Tongue (tissue), 3 donors: ENCODE measurements at places on chromosomes 12 and 14.

DNA sequence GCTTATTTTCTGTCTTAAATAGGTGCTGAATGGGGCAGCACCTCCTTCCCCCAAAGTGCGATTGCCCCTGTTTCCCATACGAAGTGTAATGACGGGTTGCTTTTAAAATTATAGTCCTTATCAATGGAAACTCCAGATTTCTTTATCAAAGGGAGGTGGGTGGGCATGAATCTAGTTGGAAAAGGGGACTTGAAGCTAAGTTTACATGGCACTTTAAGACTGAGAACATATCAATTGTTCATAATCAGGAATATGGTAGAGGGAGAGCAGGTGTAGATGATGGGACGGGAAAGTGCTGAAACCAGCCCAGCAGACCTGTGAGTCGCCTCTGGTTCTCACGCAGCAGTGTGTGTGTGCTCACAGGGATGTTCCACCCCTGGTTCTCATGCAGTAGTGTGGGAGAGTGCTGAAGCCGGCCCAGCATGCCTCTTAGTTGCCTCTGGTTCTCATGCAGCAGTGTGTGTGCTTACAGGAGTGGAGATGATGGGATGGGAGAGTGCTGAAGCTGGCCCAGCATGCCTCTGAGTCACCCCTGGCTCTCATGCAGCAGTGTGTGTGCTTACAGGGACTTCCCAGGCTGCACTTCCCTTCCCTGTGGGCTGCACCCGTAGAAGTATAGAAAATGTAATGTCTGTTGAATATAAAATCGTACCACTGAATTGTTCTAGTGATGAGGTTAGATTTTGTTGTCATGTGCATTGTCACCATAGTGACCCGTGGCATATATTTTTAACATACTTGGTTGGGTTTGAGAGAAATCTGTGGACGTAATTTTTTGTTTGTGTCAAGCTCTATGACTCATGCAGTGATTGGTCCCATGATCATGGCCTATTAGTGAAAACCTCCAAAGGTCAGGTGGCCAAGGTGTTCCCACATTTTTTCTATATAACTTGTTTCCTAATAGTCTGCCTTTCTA lies 51.6 kb downstream of the GPATCH2L start:
- DNase-seq, result no peak

DNA sequence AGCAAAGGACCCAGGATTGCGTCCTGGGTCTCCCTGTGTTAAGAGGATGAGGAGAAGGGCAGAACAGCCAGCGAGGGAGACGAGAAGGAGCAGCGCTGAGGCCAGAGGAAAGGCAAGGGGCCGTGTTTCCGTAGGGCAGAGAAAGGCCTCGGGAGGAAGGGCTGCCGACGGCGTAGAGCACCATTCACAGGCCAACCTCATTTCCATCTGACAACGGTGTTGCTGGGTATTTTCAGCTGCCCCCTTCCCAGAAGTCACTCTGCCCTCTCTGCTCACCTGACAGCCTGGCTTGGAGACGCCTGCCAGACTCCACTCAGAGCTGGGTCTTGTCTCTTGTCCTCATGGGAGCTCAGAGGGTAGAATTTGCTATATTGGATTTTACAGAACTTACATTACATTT lies 51.4 kb downstream of the GPR68 start:
- no peak for DNase-seq

GRCh38 chr14:67512463-67513310 lies 20.4 kb upstream of the PLEKHH1 start:
- DNase-seq, result no peak

GRCh38 chr14:34971381-34971780 lies 11.4 kb upstream of the SRP54 start:
- no peak for DNase-seq

GRCh38 chr12:51049525-51049924 lies 1.4 kb downstream of the LETMD1 start:
- no peak for DNase-seq

GRCh38 chr12:108972358-108972757 lies 48.5 kb downstream of the SVOP start:
- no peak for DNase-seq

- no peak for DNase-seq
Observed at GRCh38 chr12:84416626-84417025, 496.0 kb downstream of the SLC6A15 start.

DNA sequence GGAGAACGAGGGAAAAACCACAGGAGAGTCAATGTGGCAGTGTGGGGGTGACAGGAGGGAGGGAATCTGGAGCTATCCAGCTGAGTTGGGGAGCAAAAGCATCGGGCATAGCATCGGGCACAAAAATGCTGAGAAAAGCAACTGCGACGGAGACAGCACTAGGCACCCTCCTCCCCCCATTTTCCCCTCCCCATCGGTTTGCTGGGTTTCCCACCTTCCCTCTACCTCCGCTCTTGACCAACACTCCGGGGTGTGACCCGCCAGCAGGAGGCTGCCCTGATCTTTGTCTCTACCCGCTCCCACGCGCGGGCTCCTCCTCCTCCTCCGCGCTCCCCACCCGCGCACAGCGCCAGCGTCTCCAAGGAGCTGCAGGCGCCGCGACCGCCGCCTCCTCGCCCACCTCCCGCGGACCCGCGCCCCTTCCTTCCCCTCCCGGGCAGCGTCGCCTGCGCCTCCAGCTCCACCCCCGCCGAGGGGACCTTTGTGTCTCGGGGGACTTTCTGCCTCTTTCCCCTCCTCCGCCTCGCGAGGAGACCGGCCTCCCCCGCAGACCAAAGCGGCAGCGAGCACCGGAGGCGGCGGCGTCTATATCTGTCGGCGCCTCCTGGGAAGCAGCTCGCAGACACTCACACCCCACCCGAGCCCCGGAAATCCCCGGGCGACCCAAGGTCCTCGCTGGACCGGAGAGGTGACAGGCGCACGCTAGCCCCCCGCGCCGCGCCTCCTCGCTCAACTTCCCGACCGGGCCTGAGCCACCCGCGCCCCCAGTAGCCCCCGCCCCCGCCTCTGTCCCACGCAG lies 920 bp downstream of the CDK17 start:
- DNase-seq, result peak; percentile 77

- DNase-seq, result no peak
Observed at GRCh38 chr12:120642121-120642520, 1.7 kb downstream of the CABP1 start.

- DNase-seq, result no peak
Observed at GRCh38 chr14:79229383-79229909, 981.9 kb downstream of the DIO2 start.

GRCh38 chr12:14394317-14395073 lies 29.0 kb downstream of the ATF7IP start:
- DNase-seq, result peak; percentile 77

DNA sequence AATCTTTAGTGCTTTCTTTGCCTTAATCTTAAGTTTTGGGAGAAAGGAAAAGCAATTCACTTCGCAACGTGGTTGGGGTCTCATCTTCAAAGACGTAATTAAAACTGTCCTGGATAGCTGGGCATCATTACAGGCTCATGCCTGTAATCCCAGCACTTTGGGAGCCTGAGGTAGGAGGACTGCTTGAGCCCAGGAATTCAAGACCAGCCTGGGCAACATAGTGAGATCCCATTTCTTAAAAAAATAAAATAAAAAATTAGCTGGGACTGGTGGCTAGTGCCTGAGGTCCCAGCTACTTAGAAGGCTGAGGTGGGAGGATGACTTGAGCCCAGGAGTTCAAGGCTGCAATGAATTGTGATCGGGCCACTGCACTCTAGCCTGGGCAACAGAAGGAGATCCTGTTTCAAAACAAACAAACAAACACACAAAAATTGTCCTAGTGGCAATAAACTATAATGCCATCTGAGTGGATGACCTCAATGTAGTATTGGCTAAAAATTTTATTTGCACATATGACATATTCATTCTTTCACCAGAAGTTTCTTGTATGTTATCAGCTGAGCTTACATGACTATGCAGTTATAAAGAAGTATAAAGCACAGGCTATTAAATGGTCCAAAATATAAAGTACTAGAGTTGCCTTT lies 1.6 kb upstream of the MNAT1 start:
- DNase-seq, result no peak

GRCh38 chr12:2578211-2578610 lies 216.6 kb upstream of the FKBP4 start:
- DNase-seq, result no peak

DNA sequence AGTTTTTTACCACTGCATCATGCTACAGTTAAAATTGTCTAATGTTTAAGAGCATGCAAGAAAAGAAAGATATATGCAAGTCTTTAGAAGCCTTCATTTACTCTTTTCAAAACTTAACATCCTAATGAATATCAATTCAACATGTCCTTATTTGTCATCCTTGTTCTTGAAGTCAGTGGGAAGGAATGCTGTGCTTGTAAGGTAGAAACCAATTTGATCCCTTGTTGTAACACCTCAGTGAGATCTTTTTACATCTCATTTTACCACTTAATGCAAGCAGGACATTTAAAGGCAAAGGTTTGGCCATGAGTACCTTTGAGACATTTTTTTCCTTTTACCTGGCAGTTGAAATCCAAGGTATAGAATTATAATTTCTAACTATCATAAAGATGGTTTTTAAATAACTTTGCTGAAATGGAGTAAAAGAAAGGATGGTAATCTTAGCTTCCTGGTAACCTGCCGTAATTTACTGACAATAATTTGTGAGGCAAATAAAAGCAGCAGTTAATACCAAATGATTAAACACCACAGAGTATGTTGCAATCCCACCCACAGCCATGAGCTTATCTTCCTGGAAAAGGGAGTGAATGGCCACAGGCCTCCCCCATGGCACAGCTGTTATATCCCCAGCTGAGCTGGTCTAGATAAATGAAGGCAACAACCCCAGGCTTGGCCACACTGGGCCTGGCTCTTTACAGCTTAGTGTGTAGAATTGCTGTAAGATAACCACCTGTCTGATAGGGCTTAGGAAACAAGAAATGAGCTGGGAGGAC lies 33.2 kb upstream of the STRN3 start:
- peak; percentile 72 for DNase-seq

DNA sequence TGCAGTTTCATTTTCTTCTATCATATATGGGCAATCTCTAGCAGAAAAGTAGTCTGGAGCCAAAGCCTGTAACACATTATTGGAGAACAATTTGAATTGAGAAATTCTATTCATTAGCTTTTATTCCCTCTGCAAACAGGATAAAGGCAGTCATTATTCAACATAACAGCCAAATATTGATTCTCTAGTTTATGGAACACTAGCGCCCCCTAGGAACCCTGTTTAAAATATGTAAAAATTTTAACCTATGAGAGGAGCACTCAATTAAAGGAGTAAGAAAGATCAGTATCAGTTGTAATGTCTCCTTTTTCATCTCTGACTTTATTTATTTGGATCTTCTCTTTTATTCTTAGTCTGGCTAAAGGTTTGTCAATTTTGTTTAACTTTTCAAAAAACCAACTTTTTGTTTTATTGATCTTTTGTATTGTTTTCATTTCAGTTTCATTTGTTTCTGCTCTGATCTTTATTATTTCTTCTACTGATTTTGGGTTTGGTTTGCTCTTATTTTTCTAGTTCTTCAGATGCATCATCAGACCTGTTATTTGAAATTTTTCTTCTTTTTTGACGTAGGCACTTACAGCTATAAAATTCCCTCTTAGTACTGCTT lies 4.8 kb upstream of the LMNTD1 start:
- DNase-seq, result peak; percentile 56

GRCh38 chr14:52352061-52352491 lies 38.0 kb downstream of the PTGER2 start:
- no peak for DNase-seq

DNA sequence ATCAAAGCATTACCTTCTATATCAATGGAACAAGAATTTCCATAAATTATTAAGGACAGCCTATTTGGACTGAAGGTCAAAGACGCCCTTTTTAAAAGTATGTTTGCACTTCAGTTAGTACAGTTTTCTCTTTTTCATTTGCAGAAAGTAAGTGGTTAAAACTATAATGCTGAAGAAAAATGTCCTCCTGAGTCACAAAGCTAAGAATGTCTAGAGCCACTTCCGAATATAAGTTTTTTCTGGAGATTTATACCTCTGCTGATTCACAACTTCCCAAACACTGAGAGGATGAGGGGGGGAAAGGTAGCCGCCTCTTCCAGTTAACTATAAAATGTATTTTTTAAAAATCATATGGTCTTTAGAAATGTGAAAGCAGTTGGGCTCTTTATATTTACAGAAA lies 84.9 kb downstream of the DUSP6 start:
- DNase-seq, result no peak

DNA sequence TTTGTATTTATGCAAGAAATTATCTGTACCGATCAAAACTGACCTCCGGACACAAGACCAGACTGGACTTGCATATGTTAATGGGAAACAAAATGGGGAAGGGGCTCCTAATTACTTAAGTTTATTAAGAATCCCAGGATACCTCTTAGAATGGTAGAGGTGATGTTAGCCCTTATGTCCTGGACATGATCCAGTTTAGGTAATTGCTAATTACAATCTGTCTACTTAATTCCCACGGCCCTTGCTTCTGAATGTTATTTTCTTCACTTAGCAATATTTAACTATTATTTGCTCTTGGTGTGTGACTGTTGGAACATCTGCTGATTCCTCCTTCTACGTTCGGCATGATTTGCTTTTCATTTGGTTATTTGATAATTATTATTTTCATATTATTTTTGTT lies 644.0 kb downstream of the DIO2 start:
- no peak for DNase-seq

GRCh38 chr12:23950775-23951451 lies 1.4 kb upstream of the SOX5 start:
- peak; percentile 24 for DNase-seq

- DNase-seq, result no peak
Observed at GRCh38 chr14:22334627-22335026, 254.4 kb downstream of the DAD1 start.

- DNase-seq, result no peak
Observed at GRCh38 chr12:57029457-57029856, 13.1 kb upstream of the TAC3 start.

DNA sequence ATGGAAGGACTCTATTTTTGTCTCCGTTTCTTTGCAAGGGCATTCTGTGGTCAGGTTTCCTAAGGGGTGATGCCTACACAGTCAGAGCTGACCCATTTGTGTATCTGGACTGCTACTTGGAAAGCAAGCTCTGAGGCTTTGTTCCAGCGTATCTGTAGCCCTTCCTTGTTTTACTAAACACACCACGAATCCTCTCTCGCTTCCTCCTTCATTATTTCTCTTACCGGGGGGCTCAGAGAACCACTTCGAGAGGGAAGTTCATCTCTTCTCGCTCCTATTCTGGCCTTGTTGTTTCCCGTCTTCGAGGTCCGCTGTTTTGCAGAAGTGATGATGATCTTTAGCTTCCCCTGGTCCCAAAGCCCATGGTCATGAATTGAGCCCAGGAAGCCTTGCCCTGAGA lies 164.7 kb downstream of the SSPN start:
- DNase-seq, result no peak

DNA sequence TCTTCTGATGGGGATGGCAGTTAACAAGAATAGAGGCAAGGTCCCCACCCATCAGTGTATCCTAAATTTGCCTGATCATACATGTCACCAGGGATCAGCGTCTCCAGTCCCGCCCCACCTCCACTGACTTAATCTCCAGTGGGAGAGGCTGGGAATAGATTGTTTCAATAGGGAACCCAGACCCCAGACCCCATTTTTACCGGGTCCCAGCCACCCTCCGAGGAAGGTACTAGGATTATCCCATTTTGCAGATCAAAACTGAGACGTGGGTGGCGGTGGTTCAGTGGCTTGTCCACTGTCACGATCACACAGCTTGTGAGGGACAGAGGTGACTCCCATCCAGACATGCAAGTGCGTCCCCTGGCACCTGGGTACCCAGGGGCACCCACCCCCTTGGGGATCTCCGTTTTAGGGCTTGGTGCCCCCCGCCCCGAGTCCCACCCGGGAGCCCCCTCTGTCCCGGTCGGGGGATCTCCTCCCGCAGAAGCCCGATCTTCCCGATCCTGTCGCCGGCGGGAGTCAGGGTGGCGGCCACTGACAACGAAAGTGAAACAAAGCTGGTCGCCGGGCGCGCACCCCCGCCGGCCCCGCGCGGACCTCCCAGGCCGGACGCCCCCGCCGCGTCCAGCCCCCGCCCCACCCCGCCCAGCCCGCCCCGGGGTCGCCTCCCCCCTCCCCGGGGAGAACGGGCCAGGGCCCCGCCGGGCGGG lies 523 bp downstream of the WSB2 start:
- peak; percentile 43 for DNase-seq
